CD8-positive, alpha-beta T cell (primary cell): ENCODE measurements at places on chromosomes 16 and 17.

- DNase-seq = no peak
Measured at GRCh38 chr16:11349599-11350276, 4.5 kb downstream of the RMI2 start.

DNA sequence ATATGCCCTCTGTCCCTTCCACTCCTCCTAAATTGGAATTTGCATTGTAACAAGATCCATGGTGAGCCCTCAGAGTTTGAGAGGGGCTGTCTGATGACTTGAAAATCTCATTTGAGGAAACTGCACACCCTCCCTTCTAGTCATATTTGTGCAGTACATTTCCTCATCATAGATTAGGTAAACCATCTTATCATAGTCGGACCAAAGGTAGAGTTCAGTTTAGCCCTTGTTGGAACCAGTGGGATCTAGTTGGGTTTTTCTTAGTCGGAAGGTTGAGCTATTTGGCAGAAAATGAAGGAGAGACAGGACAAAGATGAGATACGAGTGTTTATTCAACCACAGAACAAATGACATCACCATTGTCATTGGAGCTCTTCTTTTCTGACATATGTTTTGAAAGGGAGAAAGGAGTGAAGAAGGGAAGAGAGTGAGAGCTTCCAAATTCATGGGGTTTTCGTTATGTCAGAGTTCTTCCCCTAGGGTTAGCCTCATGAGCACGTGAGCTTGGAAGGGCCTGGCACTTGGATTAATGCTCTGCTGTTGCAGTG lies 15.8 kb upstream of the KRT20 start:
- no peak for DNase-seq

GRCh38 chr16:22206842-22207714 lies 1.0 kb downstream of the EEF2K start:
- DNase-seq = peak; percentile 61

DNA sequence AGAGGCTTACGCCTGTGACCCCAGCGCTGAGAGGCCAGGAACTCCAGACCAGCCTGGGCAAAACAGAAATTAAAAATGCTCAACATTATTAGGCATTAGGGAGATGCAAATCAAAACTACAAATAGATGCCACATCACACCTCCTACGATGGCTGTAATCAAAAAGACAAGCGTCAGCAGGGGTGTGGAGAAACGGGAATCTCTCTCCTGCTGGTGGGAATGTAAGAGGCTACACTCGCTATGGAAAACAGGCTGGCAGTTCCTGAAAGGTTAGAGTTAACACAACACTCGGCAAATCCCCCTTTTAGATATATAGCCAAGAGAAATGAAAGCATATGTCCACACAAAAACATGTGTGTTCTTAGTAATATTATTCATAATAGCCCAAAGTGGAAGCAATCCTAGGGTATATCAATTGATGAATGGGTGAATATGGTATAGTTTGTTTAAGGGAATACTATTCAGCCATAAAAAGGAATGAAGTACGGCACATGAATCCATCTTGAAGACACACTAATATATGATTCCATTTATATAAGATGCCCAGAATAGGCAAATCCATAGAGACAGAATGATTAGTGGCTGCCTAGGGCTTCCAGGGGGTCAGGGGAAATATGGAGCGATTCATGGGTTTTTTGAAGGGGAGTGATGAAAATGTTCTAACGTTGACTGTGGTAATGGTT lies 1.8 kb upstream of the NPRL3 start:
- no peak for DNase-seq

- no peak for DNase-seq
Measured at GRCh38 chr17:31048780-31049179, 46.0 kb upstream of the NF1 start.

DNA sequence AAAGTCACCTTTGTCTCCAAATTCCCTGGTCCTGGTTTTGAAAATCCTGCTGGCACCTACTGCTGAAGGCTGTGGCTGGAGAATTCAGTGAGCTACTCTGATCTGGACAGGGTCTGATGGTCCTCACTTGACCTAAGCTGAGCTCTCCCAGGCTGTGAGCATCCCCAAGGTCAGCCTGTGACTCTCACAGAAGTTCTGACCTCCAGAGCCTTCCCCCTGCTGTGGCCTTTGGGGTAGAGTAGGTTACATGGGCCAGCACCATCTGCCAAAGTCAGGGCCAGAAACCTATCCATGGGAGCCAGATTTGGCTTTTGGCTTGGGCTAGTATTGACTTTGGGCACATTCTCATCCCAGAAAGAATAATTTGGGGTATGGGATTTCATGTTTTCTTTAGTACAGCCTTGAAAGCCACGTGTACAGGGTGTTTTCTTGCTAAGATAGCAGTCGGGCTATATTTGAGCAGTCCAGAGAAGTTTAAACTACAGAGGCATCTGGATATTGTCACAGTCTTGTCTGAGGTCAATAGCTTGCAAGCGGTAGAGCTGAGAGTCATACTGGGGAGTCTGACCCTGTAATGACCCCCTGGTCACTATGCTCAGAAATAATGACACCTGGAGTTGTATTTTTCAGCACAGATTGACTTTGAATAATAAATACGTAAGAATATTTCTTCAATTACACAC lies 6.2 kb upstream of the AGRP start:
- no peak for DNase-seq

GRCh38 chr16:82732461-82732860 lies 105.7 kb downstream of the CDH13 start:
- DNase-seq = no peak

DNA sequence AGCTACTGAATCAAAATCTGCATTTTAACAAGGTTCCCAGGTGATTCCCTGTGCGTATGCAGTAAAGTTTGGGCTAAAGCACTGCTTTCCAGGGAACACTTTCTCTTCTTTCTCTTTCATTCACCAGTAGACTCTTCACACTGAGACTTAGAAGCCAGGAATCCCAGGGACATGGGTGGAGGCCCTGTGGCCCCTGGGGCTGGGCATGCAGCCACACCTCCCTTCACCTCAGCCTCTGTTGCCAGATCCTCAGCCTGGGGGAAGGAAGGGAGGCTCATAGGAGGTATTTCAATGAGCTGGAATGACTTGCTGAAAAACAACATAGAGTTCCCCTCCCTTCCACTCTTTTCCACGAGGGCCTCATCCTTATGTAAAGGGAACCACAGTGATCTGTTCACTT lies 1.2 kb downstream of the G6PC3 start:
- DNase-seq = no peak
